ENCODE measurements at places on chromosomes 1 and 21.

DNA sequence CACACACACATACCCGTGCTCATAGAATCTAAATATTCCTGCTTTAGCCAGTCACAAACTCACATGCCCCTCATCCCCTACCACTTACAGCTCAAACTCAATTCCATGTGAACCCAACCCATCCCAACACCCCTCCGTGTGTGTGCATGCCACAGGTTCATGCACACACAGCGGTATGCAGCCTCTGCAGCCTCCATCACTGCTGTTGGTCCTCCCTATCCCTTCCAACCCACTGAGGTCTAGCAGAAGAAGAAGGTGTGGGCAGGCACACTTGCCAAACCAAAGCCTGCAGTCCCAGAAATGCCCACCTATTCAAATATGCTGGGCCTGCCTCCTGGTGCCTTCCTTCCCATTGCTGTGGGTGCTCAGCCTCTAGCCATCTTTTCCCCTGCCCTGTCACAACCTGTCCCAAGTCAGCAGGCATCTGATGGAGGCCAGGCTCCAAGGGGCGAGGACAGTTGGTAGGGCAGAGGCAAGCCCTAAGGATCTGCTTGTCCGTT lies 26.2 kb downstream of the SLC2A1 start:
- DNase-seq = no peak

- no peak for DNase-seq
Observed at GRCh38 chr1:199580300-199580699, 447.2 kb upstream of the NR5A2 start.

GRCh38 chr1:245512181-245512888 lies 357.6 kb downstream of the KIF26B start:
- DNase-seq = no peak

DNA sequence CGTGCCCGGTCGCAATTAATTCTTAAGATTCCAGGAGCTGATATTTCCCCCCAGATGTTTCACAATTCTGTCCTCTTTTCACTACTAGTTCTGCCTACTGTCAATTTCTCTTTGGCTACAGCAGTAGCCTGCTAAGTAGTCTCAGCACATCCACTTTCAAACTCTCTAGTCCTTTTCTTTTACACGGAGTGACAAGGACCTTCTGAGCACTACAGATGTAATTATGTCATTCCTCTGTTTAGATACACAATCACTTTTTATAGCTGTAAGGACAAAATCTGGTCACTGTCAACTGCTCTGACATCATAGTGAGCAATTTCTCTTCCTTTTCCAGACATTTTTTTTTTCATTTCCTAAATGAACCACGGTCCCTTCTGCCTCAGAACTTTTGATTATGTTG lies 421.7 kb upstream of the CHRM3 start:
- no peak for DNase-seq

GRCh38 chr21:38504066-38504465 lies 5.8 kb upstream of the ERG start:
- no peak for DNase-seq

- no peak for DNase-seq
Observed at GRCh38 chr1:30866594-30866993, 42.0 kb downstream of the SDC3 start.

GRCh38 chr1:163874070-163874469 lies 552.3 kb downstream of the NUF2 start:
- DNase-seq = no peak

- DNase-seq = no peak
Observed at GRCh38 chr1:61131716-61132115, 49.4 kb downstream of the NFIA start.

DNA sequence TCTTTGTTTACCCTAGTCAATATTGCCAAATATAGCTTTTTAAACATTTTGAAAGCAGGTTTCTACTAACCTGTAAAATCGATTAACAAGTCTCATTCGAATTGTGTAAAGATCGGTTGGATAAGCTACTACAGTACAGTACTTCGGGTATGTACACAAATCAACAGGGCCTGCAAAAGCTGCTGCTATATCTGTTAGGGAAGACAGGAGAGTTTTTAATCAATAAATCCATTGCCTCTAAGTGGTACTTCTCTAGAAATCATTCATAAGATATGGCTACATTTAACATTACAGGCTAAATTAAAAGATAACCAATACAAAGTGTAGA lies 34.8 kb upstream of the PSMG1 start:
- no peak for DNase-seq

DNA sequence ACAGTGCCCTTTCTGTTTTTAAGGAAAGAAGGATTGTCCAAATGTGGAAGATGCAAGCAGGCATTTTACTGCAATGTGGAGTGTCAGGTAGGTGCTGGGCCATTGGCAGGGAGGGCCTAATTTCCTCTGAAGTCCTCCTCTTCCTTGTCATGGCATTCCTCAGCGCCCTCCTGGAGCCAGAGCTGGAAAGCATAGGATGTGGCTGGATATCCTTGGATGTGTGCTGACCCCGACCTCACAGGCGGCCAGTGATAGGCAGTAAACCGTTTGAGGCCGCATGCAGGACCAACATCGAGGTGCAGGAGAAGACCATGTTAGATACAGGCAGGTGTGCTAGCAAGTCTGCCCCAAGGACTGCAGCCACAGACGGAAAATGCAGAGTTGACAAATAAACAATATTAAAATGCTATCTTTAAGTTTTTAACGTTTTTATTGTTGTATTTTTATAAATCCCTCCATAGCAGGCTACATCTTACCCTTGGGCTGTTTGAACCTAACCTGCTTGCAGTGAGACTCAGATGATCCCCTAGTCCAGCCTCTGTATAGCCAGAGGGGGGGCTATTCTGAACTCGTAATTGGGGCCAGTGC lies 24.3 kb downstream of the SMYD2 start:
- DNase-seq = no peak

- no peak for DNase-seq
Observed at GRCh38 chr1:67701876-67702275, 16.9 kb downstream of the GADD45A start.

DNA sequence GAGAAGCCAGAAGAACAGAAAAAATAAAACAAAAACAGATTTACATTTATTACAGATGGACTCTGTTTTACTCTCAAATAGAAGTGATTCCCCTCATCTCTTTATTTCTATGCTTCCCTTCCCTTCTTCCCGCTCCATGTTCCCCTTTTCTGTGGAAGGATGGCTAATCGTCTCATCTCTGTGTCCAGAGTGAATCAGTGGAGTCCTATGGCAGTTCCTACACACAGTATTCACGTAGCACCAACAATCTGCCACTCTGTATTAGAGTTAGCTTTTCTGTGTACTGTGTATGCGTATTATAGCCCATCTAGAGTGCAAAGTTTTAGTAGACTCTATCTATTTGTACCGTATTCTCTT lies 6.8 kb upstream of the ERO1B start:
- DNase-seq = no peak

- DNase-seq = no peak
Observed at GRCh38 chr1:243933495-243933894, 83.5 kb upstream of the AKT3 start.

- DNase-seq = no peak
Observed at GRCh38 chr1:109931911-109932636, 21.4 kb downstream of the CSF1 start.

GRCh38 chr21:33308586-33309490 lies 15.9 kb upstream of the IFNAR1 start:
- DNase-seq = no peak

DNA sequence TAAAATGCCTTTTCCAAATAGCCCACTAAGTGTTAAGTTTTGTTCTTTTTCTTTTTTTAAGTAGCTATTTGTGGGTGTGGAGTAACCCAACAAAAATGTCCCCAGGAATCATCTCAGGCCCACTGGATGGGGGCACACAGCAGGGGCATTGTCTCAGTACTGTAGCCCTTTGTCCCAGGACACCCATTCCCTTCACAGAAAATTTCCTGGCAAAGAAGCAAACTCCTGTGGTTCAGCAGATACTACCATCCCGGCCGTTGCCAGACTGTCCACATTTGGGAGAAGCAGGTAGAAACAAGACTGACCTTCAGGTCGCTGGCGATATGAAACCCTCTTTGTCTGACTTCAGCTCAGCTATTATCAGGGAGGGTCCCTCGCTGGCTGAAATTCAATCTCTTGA lies 23.7 kb upstream of the SRRM1 start:
- DNase-seq = no peak

DNA sequence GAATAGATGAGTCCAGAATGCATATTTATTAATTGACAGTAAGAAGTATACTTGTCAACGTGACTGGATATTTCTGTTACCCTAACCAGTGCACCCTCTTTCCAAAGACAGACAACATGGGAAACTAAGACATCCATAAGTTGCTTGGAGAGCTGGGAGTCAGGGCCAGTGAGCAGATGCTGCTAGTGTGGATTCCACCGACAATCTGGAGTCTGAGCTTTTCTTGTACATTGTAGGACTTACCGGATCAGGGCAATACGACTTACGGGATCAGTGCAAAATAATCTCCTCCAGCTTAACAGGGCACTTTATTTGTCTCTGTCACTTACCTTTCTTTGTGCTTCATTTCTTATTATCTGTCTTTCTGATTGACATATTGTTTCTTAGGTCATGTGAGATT lies 24.6 kb upstream of the FCRL4 start:
- no peak for DNase-seq

GRCh38 chr1:32953495-32953894 lies 11.1 kb downstream of the RNF19B start:
- no peak for DNase-seq

GRCh38 chr1:153548722-153549688 lies at the start of gene S100A3:
Gene S100A3 (minus strand): TSS chr1:153549258. CDS start chr1:153548485, 773 bp downstream.
- no peak for DNase-seq

- DNase-seq = peak; percentile 58
Observed at GRCh38 chr1:202998836-202999750, 8.1 kb upstream of the TMEM183A start.

GRCh38 chr1:111585447-111586086 lies 34.0 kb upstream of the RAP1A start:
- no peak for DNase-seq

- DNase-seq = no peak
Observed at GRCh38 chr1:229379846-229380245, 37.0 kb upstream of the CCSAP start.

All from activated naive CD4-positive, alpha-beta T cell treated with Interleukin-2 at 50 U/mL for 16 hours (primary cell).